ENCODE measurements at places on chromosomes 1 and 21.

DNA sequence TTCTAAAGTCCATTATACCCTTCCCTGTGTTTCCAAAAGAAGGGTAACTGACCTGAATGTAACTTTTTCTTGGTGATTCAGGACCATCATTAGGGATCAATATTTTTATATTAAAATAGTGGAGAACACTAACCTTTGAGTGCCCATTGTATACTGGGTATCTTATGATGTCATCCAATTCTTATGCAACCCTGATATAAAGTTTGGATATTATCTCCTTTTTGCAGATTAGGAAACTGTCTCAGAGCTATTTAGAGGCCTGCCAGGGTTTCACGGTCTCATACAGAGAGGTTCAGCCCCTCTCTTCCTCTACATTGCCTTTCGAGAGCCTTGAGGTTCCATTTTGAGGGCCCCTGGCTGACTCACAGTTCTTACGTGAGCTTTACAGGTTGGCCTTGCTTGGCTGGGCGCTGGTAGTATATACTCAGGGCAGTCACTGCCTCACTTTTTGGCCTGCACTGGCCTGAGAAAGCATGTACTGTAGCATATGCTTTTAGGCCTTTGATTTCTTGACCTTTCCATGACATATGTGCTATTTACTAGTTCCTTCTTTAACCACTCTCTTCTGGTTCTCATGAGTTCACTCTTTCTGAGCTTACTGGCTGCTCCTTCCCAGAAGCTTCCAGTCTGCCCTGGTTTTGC, 15.7 kb upstream of the FOXO6 start:
- no peak for DNase-seq

- DNase-seq: no peak
Measured at GRCh38 chr21:16502273-16502672, 772.5 kb downstream of the USP25 start.

DNA sequence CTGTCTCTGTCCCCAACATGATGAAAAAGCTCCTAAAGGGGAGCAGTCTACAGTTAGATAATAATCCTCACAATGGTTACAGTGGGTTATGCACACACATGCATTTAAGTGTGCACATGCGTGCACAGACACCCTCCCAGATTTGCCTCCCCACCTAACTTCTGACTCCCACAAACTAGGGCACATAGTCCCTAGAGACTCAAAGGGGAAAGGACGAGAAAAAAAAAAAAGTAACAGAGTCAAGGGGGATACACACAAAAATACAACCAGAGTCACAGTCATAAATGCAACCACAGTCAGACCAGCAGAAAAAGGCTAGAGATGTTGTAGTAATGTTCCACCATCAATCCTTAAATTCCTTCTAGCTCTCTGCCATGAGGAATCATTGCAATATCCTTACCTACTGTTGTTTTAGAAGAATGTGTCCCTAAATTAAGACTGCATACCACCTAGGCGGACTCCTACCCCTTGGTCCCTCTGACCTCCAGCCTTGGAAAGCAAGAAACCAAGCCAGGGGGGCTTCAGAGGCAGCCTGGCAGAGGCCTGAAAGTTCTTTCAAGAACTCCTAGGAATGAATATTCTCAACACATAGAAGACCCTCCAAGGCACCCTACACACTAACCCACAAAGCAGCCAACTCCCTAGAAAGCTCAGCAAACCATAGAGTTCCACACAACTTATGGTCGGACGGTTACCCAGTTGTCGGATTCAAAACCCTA, 1.3 kb downstream of the CRTC2 start:
- no peak for DNase-seq

DNA sequence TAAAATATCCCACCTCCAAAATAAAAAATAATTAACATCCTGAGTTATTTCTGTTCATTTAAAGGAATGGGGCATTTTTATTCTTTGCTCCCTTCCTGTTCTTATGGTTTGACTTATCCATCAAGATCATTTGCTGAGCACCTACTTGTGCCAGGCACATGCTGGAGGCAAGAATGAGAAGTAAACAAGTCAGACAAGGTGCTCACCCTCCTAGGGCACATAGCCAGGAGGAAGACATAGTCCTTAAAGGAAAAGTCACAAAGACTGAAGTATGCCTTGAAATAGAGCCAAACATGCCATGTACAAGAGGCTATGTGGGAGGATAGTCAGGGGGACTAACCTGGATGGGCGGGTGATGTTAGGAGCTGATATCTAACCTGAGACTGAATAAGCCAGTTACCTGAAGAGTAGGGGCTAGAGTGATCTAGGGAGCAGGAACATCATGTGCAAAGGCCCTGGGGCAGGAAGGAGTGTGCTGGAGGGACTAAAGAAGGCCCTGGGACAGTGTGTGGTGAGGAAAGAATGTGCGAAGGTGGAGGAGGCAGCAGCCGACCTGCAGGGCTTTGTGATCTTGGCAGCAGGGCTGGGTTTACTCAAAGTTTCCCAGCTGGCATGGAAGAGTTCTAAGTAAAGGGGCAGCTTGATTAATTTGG, 233.5 kb downstream of the MATN1 start:
- no peak for DNase-seq

DNA sequence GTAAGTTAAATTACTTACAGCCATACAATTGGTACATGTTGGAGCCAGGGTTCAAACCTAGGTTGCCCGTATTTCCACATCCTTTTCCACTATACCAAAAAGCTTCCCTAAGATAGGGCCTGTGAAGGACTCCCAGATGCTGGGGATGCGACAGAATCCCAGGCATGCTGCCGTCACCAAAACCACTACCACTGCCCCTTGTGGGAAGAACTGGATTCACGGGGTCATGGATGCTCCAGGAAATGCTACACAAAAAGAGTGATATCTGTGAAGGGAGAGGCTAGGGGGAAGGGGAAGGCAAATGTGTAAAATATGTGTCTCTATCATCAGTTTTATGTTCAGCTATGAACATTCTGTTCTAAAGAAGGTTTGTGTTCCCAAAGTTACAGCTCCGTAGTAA, 133.9 kb upstream of the IVNS1ABP start:
- DNase-seq: no peak

GRCh38 chr1:12296623-12297022, 66.8 kb downstream of the VPS13D start:
- DNase-seq: peak; percentile 71

- no peak for DNase-seq
Measured at GRCh38 chr1:242398351-242398750, 126.1 kb downstream of the PLD5 start.

- no peak for DNase-seq
Measured at GRCh38 chr1:182288749-182289604, 102.6 kb downstream of the GLUL start.

DNA sequence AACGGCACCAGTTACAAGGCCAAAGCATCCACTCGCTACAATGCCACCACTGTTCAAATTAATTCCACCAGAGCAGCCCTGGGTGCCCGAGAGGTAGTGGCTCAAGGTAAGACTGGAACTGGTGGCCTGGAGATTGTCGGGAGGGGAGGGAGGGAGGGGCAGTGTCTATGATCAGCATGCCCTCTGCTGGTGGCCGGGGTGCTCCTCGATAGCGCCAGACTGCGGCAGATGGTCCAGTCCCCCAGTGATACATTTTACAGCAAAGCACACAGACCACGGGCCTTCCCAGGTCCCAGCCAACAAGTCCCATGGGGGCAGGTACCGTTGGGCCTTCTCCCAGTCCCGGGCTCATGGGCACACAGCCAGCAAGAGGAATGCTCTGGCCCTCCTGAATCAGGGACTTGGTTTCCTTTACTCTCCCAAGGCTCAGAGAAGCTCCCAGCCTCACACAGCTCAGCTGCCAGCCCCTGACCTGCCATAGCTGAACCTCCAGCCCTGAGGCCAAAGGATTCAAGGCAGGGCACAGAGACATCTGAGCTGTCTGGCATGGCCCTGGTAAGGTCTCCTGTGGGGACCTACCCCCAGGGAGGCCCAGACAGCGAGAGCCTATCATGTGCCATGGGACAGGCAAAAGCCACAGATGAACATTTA, 15.3 kb downstream of the ACOT7 start:
- no peak for DNase-seq

- DNase-seq: no peak
Measured at GRCh38 chr1:53237638-53238037, 680 bp downstream of the MAGOH start.

DNA sequence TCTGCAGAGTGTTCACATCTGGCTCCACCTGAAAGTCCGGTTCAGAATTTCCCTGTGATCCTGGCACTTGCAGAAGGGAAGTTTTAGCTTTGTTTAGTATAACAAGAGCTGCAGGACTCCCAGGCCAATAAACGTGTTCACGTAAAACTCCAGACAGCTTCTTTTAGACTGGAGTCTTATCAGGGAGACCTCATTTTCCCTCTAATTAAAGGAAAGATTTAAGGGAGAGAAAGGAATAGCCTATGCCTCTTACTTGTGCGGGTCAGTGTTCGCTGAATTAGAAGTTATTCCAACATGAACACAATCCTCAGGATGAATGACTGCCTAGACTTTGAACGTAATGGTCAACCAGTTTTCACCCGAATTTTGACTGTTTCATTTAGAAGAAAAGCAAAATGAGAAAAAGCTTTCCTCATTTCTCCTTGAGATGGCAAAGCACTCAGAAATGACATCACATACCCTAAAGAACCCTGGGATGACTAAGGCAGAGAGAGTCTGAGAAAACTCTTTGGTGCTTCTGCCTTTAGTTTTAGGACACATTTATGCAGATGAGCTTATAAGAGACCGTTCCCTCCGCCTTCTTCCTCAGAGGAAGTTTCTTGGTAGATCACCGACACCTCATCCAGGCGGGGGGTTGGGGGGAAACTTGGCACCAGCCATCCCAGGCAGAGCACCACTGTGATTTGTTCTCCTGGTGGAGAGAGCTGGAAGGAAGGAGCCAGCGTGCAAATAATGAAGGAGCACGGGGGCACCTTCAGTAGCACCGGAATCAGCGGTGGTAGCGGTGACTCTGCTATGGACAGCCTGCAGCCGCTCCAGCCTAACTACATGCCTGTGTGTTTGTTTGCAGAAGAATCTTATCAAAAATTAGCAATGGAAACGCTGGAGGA, 202.1 kb upstream of the SGIP1 start:
- DNase-seq: peak; percentile 53

DNA sequence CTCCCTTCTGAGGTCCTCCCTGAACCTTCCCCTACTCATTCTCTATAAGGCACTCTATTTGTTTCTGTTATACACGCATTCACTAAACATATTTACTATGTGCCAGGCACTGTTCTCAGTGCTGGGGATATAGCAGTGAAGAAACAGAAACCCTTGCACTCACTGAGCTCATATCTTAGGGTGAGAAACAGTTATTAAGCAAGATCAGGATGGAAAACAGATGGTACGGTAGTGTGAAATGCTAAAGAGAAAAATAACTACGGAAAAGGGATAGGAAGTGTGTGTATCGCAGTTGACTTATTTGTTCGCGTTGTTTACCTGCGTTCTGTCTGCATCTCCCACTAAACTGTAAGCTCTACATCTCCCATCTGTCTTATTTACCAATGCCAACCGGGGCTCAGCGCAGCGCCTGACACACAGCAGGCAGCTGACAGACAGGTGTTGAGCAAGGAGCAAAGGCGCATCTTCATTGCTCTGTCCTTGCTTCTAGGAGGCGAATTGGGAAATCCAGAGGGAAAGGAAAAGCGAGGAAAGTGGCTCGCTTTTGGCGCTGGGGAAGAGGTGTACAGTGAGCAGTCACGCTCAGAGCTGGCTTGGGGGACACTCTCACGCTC, 572 bp downstream of the CYB5RL start:
- DNase-seq: no peak

DNA sequence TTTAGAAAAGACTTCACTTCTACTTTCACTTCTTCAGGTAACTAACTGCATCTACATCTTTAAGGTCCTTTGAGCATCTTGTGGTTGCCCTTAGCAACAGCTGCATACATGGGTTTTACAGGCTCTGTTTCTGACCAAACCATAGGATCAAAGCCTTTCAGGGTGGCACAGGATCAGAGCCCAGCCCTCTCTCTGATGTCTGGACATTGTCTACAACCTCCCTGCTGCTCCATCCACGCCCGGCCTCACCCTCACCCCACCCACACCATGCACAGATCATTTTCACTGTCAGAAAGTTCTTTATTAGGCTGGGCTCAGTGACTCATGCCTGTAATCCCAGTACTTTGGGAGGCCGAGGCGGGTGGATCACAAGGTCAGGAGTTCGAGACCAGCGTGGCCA, 5.2 kb downstream of the NCF2 start:
- DNase-seq: no peak

GRCh38 chr1:151164732-151165280, 896 bp downstream of the LYSMD1 start:
- DNase-seq: no peak

DNA sequence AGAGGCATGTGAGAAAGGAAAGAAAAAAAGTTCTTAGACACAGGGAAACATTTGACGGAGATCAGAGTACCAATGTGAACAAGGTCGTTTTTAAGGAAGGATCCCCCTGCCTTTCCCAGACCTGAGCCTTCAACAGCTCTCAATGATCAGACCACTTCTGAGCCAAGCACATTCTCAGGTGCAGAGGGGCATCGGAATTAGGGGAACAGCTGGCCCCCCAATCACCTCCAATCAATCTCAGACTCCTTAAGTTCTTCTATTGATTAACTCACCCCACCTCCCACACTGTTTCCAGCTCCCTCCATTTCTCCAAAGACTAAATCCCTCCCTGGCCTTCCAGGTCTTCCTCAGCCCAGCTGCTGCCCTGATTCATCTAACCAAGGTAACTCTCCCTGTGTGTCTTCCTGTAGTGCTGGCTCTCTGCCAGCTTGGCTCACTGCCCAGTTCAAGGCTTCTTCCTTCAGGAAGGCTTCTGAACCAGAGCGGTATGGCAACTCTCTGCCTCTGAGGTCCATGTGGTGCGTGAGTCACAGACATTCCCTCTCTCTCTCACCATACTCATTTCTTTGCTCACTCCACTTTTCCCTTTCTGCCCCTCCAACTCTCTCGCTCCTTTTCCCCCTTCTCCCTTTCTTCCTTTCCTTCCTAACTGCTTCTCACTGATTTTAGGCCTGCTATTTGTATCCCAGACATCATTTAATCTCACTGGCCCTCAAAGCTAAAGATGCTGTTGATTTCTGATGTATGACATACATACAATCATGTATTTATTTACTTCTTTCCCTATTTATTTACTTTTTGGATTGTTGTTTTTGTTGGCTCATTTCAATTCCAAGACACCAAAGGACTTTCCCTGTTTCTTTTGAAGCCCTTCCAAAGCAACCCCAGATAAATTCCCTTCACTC, 18.1 kb downstream of the CFAP45 start:
- peak; percentile 89 for DNase-seq

DNA sequence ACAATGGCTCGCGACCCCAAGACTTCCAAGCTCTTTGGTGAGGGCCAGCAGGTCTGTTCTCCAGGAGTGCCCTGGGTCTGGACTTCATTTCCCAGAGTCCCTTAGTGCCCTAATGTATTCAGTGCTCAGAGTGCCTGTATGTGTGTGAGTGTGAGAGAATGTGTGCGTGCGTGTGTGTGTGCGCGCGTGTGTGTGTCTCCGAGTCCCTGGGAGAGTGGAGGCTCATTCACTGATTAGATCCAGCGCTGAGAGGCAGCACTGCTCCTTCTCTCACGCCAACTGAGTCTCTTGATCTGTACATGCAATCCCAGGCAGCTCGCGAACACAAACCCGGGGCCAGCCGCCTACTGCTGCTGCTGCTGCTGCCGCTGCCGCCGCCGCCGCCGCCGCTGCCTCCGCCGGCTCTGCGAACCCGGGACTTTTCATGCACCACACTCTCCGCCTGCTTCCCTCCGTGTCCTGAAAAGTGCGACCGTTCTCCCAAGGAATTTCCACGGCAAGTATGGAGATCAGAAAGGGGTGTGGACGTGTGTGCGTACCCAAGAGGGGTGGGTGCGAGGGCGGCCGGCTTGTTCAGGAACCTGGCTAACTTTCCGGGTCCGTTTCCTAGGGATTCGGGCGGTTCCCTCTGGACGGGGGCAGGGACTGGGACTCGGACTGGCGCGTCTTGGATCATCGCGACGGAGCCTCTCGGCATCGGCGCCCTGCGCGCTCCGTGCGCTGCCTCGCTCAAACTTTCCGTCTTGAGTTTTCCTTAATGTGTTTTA, at the start of gene RNF220:
Gene RNF220 (plus strand): TSS at position 225 of the 767 bp plus-strand sequence.
- no peak for DNase-seq
